ENCODE measurements at places on chromosomes 11 and 22. TPM values are rescaled to one million over a fixed set of nuclear protein-coding genes. Genes with fewer than 3 reads are reported as not detected.

Gene HOATZ
- not detected for total RNA-seq

Gene ADORA2A
- total RNA-seq: not detected

- no peak for DNase-seq
These were observed at the start of gene HBD for GRCh38 chr11:5234381-5234834. HBD (minus strand) TSS chr11:5234483; CDS start chr11:5234433, 50 bp downstream.

- DNase-seq: no peak
These were observed 69.2 kb downstream of the SLC36A4 start for GRCh38 chr11:93128574-93128973.

Gene ABCG4
- not detected for total RNA-seq

Gene FAT3
- 49.6 TPM for total RNA-seq

GRCh38 chr11:94002226-94002625 lies 18.9 kb upstream of the HEPHL1 start:
- no peak for DNase-seq

DNA sequence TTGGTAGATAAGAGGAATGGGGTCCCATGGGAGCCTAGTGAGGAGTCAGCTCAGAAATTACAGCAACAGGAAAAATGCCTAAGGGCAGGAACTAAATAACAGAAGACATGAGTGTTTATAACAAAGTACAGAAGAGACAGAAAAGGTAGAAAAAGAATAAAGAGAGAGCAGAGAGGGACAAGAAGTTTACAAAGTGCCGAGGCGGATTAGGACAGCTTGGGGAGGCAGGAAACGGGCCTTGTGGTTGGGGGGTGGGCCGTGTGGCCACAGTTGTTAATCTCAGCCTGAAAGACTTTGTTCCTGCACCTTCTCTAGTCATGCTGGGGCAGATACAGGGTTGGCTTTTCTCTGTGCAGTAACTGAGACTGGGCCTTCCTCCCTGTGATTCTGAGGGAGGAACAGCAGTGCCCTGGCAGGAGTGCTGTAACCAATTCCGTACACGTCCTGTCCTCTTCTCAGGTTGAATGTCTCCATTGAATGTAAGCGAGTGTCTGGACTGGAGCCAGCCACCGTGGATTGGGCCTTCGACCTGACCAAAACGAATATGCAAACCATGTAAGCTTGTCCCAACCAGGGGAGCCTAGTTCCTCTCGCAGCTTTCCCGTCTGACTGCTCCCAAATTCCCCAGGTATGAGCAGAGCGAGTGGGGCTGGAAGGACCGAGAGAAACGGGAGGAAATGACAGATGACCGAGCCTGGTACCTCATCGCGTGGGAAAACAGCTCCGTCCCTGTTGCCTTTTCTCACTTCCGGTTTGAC lies 13.2 kb downstream of the NAA40 start:
- DNase-seq: no peak

DNA sequence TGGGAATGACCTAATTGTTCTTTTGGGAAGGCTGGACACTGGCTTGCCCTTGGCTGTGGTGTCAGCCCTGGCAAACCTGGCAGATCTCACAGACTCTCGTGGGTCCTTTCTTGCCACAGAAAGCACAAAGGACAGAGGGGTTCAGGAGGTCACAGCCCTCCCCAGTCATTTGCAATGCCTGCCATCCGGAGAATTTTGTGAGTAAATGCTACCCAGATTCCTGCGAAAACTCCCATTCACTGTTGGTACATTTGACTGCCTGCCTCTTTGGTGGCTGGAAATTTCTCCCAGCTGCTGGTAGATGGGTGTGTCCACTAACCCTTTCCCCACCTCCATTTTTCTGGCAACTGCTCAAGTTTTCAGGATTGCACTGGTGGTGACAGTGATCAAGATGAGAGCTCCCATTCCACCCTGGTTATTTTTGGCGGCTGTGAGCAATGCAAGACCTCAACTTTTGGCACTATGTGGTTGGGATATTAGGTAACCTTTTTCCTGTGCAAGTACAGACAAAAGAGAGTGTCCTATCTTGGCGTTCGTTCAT lies 155.7 kb downstream of the NAV2 start:
- DNase-seq: peak; percentile 23

Gene DKK3
- total RNA-seq: 38.5 TPM

DNA sequence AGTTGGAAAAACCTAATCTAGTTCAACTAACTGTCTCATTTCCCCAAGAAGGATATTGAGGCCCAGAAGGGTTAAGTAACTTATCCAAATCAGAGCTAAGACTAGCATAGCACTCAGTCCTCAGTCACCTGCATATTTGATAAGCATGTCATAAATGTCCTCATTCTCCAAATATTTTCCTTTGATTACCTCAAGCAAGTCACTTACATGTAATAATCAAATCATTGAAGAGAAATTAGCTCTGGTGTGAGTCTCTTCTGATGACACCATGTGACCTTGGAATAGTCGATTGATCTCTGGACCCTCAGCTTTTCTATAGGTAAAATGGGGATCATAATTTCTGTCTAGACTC lies 48.8 kb upstream of the PICALM start:
- DNase-seq: no peak

DNA sequence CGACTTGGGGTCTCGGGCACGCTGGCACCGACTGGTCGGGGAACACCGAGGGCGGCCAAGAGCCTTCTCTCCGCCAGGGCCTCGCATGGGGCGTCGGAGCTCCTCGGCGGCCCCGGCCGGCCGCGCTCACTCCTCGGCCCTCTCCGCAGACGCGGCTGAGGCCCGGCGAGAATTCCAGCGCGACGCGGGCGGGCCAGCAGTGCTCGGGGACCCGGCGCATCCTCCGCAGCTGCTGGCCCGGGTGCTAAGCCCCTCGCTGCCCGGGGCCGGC lies 5.6 kb downstream of the TBX1 start:
- DNase-seq: no peak

Gene P2RY6
- not detected for total RNA-seq

Gene ACTN3
- total RNA-seq: not detected

Gene KDM4D
- total RNA-seq: 0.73 TPM

DNA sequence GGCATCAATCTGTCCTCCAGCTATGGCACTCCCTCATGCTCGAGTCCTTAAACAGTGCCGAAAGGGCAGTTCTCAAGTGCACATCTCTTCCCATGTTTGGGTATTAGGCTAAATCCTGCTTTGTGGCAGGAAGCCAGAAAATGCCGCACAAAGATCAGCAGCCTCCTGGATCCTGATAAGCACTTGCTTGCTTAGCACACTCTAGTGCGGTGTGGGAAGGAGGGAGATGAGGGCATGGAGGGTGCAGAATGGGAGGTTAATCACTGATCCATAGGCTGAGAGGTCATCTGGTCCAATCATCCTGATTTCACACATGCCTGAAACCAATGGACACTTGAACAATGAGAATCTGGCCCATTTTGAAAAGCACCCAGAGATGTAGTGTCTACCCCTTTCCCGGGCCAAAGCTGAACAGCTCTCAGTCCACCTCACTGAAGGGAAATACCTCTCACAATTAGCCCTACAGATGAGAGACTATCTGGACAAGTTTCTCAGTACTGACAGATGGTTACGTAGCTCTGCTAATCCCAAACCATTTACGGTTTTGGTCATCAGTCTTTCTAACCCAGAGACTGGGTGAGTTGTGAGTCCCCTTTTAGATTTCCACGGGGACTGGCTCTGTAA lies 29.8 kb upstream of the CHRM4 start:
- DNase-seq: peak; percentile 41

- DNase-seq: no peak
These were observed 181.3 kb upstream of the SEZ6L start for GRCh38 chr22:25987948-25988347.

Gene GPR83
- not detected for total RNA-seq

DNA sequence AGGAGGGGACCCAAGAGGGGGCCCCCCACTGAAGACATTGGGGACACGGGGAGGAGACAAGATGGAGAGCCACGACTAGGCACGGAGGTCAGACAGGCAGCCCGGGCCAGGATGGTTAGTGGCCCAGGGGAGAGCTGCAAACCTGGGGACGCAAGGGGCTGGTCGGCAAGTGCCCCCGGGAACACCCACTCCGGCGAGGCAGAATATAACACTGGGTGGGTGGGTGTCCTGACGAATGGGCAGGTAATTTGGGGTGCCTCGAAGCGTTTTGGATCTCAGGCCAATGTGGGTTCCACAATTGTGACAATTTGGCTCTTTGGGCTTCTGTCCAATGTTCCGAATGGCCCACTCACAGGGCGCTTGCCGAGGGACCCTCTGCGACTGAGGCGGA lies 9.9 kb downstream of the IGF2 start:
- no peak for DNase-seq

DNA sequence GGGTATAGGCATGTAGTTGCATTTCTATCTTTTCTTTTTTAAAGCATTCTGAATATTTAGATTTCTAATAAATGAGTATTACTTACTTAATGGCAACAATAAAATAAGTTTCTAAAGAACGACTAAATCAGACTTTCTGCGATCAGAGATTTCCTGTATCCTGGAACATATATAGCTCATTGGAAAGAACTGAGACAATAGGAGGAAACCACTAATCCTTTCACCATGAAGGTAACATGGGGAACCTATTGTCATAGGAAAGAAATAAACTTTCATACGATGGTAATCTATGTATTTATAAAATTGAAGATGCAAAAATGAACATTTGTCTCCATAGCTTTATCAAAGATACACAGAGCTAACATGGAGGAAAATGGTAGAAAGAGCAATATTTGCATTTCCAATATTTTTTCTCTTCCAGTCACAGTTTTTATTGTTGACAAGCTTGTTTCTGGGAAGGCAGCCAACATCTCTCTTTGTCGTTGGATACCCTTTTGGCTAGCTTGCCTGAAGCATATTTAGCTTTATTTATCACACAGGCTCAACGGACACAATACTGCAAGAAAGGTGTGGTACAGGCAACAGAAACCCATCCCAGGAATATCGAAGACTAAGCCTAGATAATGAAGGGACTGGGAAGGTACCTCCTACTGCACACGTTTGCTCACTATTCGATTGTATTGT lies 293.3 kb upstream of the MPPED2 start:
- DNase-seq: peak; percentile 78

GRCh38 chr11:96307776-96308140 lies 35.2 kb downstream of the MAML2 start:
- DNase-seq: no peak

DNA sequence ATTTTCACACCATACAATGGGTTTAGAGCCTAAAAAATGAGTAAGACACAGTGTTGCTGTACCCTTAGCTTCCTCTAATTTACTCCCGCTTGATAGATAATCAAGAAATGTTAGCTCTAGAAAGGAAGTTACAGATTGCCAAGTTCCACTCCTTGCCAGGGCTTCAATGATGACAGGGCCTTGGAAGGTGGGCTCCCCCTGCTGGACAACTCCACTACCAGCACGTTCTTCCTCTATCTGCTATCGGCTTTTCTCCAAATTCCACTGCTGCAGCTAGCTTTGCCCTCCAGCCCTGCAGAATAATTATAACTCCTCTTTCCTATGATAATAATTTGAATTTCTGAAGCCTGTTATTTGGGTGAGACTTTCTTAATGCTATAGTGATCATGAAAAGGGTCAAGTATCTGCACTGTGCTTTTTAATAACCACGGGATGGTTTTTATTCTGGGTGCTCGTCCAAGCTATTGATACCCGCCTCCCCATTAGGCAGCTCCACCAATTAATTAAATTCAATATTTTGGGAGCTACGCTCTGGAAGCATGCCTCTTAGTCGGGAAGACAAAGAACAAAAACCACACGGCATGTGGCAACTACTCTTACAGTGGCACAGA lies 9.0 kb downstream of the SYN3 start:
- peak; percentile 93 for DNase-seq

- peak; percentile 66 for DNase-seq
These were observed 51.9 kb downstream of the CD44 start for GRCh38 chr11:35190804-35191348.

Gene SCARF2
- total RNA-seq: 0.89 TPM

DNA sequence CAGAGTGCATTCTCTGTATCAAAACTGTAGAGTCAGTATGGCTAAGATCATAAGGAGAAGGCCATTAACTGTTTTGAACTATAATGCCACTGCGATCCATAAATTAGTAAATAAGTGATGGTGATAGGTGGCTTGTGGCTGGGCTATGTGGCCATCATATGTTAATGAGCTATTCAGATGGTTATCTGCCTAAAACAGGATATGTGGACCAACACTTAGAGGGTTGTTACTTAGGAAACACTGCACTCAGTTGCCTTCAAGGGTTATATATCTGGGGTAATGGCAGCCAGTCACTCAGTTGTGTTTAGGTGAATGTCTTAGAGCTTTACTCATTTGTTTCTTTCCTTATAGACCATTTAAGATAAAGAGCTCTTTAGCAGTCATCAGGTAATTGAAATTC lies 66.0 kb downstream of the PPP2R1B start:
- DNase-seq: no peak

Gene TPH1
- 23.1 TPM for total RNA-seq

GRCh38 chr11:119417726-119418540 lies 5.0 kb downstream of the THY1 start:
- no peak for DNase-seq

Gene MYO18B
- total RNA-seq: 1.4 TPM

DNA sequence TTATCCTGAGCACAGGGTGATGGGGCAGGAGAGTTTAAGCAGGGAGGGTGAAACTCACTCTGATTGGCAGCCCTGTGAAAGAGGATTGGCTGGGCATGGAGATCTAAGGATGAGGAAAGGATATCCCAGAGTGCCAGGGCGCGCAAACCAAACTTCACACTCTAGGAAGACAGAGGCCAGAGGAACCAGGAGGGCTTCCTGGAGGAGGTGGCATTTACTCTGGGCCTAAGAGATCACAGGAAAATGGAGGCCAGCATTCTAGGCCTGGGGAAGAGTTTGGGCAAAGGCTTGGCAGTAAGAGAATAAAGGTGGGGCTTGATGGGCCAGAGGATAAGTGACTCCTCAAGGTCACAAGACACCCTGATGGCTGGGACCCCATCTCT lies 377 bp upstream of the NCF4 start:
- no peak for DNase-seq

Gene SESN3
- 12.1 TPM for total RNA-seq

DNA sequence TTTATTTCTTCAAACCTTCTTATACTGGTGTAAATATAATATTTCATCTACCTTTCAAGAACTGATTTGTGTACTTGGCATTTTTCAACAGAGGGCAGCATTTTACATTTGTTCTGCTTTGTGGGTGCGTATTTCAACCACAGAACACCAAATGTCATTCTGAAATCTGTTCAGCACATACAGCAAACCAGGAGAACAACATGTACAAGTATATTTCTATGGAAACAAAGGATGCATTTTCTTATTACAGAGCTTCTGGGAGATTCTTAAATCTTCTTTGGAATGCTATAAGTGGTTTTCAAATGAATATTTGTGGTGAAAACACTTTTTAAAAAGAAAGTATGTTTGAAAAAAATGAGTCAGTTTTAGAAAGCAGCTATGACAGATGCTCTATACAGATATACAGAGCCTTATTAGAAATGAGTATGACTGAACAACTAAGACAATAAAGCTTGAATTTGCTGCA lies 946.0 kb downstream of the FAM181B start:
- no peak for DNase-seq

DNA sequence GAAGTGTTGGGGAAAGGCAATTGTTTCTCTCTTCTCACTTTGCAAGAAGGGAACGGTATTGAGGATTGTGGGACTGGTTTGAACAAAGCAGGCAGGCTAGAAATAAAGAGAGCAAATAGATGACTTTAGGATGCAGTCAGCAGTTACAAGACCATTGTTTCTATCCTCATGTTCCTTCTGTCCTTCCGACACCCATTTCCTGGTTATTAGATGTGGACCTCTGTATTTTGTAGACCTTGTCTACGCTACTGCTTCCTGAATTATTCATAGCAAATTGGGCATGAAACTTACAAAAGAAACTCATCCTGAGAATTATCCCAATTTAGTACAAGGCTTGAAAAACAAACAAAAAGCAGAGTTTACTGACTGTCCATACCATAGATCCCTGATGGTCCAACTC lies 656.3 kb downstream of the NTM start:
- DNase-seq: no peak
